ENCODE measurements at places on chromosomes 6 and 20.
A peak's percentile ranks its signal among the peaks of the same experiment; 100 is the strongest.

DNA sequence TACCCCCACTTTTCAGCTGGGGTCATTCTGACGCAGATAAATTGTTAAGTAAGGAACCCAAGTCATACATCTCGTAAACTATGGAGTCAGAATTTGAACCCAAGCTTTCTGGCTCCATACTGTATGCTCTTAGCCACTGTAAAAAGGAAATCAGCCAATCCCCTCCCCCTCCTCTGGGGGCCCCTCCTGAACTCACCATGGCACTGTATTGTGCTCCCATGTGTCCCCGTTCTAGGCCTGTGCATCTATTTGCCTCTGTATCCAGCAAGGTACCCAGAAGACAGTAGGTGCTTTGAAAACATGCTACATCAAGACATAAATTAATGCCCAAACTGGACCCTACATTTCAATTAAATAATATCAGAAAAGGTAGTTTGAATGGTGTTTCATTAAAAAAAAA is 98.5 kb downstream of the PREP start:
- no peak for DNase-seq

DNA sequence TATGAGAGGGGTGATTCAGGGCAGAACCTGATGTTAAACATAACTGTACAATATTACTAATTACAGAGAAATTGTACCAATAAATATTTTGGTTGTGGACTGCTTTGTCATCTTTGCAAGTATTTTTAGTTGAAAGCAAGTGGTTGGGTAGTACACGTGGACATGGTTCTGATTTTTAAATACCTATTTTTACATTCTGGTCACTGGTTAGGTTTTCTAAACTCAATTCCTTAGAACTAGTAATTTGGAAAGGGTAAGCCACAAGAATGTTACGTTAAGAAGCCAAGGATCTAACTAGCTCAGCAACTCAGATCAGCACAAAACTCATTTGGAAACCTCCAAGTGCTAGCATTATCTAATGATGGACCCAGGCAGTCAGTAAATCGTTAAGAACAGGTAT is 2.7 kb downstream of the EPB41L2 start:
- no peak for DNase-seq

DNA sequence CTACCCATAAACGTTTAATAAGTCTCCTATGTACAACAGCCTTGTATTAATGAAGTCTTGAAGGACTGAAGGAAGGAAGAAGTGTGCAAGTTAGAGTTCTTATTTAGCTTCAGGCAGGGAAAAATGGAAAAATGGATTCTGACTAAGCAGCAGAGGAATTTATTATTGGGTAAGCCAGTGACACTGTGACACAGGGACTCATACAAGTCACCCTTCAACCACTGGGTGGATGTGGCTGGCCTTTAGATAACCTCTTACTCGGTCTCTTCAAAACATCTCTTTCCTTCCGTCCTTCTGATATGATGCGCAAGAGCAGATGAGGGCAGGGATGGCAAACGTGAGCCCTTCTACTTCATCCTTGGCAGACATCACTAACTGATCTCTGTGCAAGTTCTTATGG is 145.6 kb downstream of the DHX35 start:
- no peak for DNase-seq

GRCh38 chr6:133055441-133055966 is 185.7 kb upstream of the EYA4 start:
- no peak for DNase-seq

GRCh38 chr6:106637717-106638341 is 8.5 kb downstream of the QRSL1 start:
- DNase-seq: no peak

GRCh38 chr6:31575952-31576685 is 754 bp downstream of the TNF start:
- DNase-seq: no peak

DNA sequence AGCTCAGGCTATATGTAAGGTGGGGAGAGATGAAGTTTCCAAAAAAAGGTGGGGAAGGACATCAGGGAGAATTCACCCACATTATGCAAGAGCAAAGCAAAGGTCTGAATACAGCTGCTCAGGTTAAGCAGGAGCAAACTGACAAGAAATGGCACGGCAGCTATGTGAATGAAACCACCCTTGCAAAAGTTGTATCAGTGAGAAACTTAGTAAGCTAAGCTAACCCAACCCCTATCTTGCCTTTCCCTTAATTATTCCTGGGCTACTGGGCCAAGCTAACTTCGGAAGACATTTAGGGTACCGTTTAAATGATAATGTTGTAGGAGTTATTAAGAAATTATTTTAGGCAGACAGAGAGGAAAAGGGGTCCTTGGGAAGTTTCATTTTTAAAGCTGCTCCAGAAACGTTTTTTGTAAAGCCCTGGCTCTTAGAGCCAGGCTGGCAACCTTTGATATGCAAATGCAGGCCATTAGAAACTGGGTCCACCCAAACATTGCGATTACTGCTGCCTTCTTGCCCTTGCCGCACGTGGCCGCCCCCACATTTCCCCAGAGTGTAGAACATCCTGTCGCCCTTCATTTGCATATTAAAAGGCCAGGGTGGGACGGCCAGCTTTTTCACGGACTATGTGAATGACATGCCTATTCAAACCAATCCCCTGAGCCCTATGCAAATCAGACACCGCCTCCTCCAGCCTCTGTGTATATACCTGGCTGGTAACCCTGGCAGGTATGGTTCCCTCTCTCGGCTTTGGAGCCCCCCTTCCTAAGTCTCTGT is 60.5 kb upstream of the SAMD5 start:
- no peak for DNase-seq

DNA sequence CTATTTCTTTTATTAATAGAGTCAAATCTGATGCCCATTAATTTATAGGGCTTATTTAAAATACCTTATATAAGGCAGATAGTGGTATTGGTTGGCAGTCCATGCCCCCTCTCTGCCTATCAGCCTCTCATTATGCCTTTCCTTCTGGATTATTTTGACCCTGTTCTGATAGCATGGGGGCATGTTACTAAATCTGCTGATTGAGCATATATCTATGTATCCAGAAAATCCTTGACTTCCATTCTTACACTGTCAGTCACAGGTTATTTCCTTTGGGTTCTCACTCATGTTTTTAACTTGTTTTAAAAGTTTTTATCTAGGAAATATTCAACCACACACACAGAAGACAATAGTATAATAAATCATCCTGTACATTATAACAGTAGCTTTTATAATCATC is 1184.9 kb downstream of the HACE1 start:
- no peak for DNase-seq

- DNase-seq: peak; percentile 34
Measured at GRCh38 chr6:165308926-165309731, at the start of gene C6orf118. Gene C6orf118 (minus strand): TSS chr6:165309605. CDS start chr6:165309586, 19 bp downstream.

DNA sequence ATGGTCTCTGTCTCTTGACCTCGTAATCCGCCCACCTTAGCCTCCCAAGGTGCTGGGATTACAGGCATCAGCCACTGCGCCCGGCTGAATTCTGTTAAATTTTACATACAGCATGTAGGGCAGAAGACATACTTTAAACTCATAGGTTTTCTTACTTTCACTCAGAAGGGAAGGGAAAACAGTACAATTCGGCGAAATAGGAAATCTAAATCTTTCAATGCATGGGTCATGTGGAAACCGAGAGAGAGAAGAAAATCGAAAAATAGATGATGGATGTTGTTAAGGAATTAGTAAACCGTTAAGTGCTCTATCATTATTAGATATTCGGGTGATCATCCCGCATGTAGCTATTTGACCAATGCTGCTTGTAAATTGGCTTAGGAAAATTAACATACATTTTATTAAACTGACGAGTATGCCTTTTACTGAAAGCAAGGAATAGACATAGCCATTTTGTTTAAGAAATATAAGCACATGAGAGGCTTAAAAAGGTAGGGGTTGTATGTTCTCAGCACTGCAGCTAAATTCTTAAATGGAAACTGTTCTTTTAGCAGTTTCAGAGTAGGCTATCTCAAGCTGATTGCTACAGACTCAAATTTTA is 164.7 kb upstream of the AGPAT4 start:
- no peak for DNase-seq

DNA sequence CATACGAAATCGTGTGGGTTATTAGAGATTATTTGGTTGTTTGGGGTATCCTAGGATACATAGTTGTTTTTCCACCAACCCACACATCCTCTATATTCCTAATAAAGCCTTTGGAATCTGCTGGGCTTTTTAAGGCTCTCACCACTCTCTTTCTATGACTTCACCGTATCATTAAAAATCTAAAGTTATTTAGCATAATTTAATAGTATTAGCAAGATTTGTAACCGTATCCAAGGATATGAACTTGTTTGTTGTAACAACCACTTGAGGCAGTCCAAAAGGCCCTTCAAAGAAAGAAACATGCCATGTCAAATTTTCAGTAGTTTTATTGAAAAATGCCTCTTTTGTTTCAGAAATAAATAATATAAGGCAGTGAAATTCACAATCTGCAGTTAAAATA is 121.8 kb downstream of the COL12A1 start:
- no peak for DNase-seq

- DNase-seq: no peak
Measured at GRCh38 chr6:37889051-37889450, 69.5 kb downstream of the ZFAND3 start.

GRCh38 chr6:161554883-161555282 is 281.0 kb upstream of the AGPAT4 start:
- DNase-seq: no peak

DNA sequence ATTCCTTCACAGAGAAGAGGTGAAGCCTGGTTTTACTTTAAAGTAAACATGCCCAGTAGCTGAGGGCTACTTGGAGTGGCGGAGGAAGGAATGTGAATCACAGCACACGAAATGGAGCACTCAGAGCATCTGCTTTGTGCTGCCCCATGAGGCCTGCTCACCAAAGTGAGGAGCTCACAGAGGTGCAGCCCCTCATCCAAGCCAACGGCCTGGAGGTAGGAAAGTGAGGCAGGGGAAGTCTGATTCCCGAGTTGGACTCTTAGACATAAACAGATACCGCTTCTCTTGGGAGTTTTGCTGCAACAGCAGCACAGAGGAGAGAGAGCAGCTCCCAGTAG is 3.6 kb downstream of the YTHDF1 start:
- no peak for DNase-seq

DNA sequence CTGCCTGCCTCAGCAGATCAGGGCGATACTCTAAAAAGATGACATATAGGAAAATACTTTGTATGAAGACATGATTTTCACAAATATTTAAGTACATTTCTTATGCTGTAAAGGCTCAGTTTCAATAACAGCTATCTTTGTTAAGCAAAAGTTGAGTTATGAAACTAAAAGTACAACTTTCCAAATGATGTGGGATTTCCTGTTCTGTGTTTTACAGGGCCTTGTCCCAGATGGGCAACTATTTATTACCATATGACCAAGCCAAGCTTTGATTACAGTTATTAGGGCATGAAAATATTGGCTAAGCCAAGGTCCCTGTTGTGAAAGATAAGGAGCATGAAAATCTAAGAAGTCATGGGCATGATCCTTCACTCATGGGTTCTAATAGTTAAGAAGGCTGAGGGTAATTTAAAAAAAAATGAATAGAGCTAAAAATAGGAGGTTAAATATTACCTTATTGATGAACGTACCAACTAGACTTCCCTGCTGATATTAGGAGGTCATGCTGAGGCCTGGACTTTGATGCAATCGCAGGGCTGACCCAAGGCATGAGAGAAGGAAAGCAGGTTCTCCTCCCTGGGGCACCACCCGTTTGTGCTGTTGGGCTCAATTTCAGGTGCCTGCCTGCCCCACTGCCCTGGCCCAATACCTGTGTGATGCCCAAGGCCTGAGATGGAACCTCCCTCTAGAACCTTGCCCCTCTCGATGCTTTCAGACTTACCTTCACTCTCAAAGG is 294.4 kb upstream of the PRDM1 start:
- no peak for DNase-seq

- no peak for DNase-seq
Measured at GRCh38 chr6:51129043-51129442, 310.4 kb downstream of the TFAP2B start.

- no peak for DNase-seq
Measured at GRCh38 chr20:33145521-33145920, 22.4 kb upstream of the BPIFA2 start.

- no peak for DNase-seq
Measured at GRCh38 chr20:58882704-58883089, 30.2 kb downstream of the GNAS start.

- DNase-seq: no peak
Measured at GRCh38 chr6:99604166-99605073, 2.2 kb upstream of the PRDM13 start.

DNA sequence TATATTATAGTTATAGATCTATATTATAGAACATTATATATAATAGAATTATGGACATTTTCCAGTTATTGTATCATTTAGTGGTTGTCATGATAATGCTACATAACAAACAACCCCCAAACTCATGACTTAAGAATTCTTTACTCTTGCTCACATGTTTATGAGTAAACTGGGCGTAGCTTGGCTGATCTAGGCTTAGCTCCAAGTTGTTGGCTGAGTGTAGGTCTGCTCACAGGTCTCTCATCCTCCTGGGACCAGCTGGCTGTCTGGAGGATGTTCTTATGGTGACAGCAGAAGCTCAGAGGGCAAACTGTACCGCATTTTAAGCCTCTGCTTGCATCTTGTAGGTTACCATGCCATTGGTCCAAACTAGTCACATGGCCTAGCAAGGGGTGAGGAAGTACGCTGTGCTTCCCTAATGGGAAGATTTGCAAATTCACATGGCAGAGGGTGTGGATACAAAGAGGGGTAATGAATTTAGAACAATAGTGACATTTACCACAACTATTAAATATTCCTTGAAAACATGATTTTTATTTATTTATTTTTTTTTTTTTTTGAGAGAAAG is 34.2 kb downstream of the ARHGAP40 start:
- no peak for DNase-seq

- DNase-seq: no peak
Measured at GRCh38 chr6:85459224-85459901, 9.5 kb downstream of the NT5E start.

DNA sequence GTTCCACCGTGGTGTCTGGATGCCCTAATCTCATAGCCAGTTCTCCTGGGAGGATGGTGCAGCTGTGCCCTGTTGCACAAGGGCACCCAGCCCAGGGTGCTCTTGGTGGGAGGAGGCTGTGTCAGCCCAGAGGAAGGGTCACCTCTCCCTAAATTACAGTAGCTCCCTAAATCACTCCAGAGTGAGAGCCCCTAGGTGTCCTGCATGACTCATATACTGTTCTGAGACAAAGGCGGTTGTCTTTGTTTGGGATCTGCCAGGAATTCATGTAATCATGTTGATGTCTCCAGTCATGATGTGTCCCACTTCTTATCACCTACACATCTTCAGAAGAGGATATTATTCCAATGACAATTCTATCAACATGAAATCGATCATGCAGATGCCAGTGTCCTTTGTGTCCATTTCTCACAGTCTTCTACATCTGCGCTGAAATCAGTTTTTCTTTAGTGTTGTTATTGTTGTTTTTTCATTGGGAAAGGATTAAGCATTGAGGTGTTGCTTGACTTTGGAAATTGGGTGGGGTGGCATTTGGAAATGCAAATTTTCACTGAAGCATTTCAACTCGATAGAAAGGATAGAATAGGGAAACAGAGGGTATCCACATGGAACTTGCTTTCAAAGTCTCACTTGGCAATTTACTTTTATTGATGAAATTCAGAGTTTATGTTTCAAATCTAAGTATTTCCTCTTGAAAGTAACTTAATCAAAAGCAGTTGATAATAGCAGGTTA is 19.5 kb downstream of the PERP start:
- no peak for DNase-seq

Data from D721Med (cell line).